Fibroblast of skin of left quadriceps (primary cell): ENCODE measurements at places on chromosomes 3 and 15.

- no peak for DNase-seq
Measured at GRCh38 chr15:93206893-93207292, 117.9 kb upstream of the RGMA start.

DNA sequence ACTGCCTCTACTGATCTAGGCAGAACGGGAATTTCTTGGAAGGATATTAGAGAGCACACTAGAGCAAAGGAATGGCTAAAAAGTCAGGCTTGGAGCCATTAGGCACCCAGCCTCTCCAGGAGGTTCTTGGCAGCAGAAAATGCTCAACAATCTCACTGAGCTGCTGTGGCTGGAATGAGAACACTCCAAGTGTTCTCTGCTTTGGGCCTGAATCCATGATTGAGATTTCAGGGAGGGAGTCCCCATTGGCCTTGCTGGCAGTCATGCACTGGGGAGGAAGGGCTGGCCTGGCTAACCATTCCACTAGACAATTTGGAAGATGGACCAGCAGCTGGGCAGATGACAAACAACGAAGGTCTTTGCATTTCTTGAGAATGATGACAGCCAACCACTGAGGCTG lies 362.6 kb downstream of the SHQ1 start:
- no peak for DNase-seq

- DNase-seq: no peak
Measured at GRCh38 chr3:11944052-11944673, 60.0 kb upstream of the SYN2 start.

DNA sequence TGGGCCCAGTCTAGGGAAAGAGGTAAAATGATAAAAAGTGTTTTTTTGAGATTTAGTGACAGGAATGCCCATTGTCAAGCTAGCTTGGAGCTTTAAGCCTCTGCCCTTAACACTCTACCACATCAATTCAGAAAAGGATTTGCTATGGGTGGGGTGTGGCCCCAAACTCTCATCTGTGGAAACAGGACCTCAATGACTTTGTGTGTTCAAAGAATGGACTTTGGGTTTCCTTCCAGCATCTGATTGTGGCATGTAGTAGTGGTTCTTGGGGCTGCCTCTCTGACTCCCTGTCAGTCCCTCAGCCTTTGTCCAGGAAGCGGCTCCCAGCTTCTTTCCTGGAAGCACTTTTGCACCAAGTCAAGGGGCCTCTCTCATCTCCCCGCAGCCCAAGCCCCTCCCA lies 56.1 kb downstream of the CCNL1 start:
- DNase-seq: no peak

DNA sequence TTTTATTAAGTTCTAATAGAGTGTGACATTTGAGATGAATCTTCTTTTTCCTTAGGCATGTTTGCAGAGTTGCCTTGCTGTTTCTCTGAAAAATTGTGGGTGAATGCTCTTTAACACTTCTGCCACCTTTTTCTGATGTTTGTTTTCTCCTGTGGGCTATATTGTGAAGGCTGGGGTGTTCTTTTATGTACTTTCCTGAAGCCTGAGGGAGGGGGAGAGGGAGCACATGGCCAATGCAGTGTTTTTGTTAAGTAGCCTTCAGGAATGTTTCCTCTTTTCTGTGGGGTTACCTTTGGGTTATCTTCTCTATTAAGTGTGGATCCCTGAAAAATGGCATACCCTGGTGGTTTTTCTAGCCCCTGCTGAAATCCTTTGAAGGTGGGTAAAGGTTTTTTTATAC lies 50.2 kb downstream of the CMC1 start:
- no peak for DNase-seq

DNA sequence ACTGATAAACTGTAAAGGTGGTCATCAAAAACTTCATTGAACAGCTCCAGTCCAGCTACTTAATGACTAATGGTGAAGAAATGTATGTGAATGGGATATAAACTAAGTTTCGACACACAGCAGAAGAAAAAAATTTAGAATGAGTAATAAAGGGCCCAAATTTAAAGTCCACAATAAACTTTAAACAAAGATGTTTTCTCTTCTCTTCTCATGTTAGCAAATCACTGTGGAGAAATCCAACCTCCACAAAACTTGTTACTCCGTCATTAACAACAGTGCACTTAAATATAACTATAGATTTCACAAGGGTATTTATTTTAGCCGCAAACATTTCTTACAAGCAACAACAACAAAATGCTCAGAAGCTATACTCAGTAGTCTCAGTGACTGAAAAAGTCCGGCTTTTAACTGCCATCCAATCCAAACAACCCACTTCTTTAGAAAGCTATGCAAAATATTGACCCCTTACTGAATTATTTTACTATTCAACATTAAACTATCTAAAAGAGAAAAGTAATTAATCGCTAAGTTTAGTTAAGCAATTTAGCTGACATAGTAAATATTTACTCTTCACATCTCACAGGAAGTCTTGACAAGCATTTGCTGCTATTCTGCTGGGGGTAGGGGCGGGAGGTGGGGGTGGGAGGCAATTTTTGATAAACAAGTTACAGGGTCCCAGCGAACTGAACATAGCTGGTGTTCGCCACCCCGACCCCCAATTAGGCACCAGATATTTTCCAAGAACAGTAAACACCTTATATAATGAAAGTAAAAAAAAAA lies 2.4 kb downstream of the IGF2BP2 start:
- DNase-seq: peak; percentile 68

DNA sequence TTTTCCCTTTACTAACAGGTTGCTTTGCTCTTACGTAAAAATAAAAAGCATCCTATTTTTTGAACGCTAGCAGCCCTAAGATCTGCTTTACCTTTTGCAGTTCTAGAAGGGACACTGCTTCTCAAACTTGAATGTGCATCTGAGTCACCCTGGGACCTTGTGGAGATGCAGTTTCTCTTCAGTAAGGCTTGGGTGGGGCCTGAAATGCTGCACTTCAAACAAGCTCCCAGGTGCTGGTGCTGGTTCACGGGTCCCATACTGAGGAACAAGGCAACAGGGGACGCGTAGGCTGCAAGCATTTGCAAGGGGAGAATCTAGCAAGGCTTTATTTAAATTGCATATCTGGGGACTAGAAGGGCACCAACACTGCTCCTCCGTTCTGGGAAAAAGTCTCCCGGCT lies 30.0 kb downstream of the MB21D2 start:
- no peak for DNase-seq

GRCh38 chr3:28860307-28860706 lies 420.6 kb upstream of the RBMS3 start:
- DNase-seq: no peak
